T-helper 22 cell (primary cell): ENCODE measurements at places on chromosomes 4 and X.

DNA sequence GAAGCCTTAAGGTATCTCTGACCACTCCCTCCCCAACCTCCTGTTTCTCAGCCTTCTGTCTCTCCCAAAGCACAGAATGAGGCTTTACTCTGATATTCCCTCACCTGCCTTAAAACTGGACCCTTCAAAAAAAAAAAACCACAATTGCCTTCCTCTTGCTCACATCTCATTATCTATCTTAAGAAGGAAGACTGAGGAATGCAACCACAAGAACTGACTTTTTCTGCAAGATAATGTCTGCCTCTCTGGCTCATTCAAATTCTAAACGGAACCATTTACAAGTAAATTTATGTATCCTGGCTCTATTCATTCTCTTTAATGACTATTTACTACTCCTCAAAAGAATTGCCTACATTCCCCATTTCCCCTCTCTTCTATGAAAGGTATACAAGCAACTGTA lies 545.5 kb upstream of the HTR2C start:
- no peak for DNase-seq

GRCh38 chr4:185682236-185682635 lies 129.8 kb downstream of the SORBS2 start:
- no peak for DNase-seq

DNA sequence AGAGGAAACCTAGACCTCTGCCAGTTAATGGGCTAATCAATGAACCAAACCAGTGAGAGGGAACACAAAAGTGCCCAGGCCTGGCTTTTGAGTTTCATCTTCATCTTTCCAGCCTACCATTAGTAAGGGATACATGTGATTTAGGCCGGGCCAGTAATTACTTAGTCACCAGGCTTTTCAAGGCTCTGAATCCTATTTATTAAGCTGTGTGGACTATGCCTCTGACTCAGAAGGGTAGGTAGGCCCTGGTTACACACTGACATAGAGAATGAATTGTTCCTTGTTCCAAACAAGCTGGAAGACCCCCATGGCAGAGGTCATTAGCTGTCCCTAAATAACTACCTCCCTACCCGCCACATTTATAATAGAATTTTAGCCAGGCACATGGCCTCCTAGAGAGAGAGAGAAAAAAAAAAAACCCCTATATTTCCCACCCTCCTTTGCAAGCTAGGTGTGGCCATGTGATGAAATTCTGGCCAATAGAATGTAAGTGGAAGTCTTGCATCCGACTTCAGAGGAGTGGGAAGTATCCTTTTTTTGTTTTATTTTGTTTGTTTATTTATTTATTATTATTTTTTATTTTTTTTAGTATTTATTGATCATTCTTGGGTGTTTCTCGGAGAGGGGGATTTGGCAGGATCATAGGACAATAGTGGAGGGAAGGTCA lies 112.3 kb upstream of the BCOR start:
- no peak for DNase-seq

GRCh38 chrX:28542791-28543190 lies 44.5 kb upstream of the IL1RAPL1 start:
- no peak for DNase-seq

DNA sequence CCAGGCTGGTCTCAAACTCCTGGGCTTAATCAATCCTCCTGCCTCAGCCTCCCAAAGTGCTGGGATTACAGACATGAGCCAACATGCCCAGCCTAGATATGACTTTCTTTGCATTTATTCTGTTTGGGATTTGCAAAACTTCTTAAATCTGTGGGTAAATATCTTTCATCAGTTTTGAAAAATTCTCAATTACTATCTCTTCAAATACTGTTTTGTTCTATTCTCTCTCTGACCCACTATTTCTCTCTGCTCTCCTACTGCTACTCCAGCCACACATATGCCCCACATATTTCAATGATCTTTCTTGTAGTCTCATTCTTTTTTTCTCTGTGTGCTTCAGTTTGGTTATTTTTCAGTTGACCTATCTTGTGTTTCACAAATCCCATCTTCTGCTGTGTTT lies 205.1 kb downstream of the CHIC2 start:
- DNase-seq, result no peak

DNA sequence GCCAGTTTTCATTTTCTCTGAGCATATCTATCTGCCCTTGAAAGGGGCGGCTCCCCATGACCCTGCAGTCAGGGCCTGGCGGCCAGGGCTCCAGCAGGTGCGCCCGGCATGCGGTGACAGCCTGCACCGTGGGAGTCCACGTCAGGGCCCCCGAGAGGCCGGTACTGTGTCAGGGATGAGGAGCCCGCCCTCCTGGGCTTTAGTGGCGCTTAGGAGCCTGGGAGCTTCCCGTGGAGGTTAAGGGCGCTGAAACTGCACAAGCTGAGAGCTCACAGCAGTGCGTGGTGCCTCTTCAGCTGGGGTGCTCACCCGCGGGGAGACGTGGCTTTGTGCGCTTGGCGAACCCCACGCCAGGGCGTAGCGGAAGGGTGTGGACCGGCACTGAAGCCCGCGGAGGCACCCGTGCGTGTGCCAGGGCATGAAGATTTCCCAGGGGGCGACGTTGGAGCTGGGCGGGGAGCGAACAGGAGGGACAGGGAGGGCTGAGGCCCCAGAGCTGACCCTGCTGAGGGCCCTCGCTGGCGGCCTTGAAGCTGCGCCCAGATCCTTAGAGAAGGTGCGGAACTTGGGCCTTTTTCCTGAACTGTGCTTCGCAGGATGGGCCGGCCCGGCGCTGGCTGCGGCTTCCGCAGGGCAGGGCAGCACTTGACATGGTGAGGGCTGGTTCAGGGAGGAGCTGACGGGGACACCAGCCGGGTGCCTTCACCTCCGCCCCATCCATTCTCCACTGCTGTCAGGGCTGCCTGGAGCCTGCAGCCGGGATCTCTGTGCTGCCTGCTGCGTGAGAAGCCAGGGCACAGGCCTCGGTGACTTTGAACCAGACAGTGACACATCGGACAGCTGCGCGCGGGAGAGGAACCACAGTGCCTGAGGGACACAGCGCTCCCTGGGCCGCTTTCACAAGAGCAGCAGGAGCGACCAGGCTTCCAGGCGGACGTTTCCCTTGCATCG lies 32.9 kb downstream of the HTT-AS start:
- no peak for DNase-seq

DNA sequence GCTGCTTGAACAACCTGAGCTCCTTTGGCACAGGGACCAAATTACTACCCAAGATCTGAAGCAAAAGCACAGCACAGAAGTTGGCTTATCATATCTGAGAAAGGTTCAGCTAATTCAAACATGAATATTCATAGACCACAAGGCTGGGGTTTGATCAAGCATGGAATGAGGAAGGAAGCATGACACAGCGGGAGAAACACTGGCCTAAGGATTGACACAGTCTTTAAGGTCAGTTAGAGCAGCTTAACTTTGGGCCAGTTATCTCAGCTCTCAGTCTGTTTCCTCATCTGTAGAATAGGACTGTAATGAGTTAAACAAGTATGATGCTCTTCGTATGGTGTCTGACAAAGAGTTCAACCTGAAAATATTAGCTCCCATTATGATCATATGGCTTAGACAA lies 88.5 kb upstream of the CBR4 start:
- no peak for DNase-seq

DNA sequence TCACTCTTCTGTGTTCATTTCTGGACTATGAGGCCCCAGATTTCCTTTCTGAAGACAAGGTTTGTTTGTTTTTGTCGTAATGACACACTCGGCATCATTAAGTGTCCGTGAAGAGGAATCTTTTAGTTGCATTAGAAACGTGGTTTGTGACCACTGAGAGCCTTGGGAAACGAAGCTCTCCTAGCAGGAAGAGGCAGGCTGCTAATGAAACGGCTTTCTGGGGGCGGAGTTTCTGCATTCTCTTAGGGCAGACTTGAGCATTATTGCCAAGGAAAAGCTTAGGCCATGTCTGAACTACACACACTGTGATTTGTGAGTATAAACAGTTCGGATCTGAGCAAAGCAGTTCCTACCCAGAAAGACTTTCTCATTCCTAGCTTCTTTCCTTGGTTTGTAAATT lies 64.0 kb downstream of the SOX3 start:
- no peak for DNase-seq
